ENCODE measurements at places on chromosomes 1 and 21. TPM values are rescaled to one million over a fixed set of nuclear protein-coding genes. Genes with fewer than 3 reads are reported as not detected.

DYNLT5 gene
- not detected for total RNA-seq

DNA sequence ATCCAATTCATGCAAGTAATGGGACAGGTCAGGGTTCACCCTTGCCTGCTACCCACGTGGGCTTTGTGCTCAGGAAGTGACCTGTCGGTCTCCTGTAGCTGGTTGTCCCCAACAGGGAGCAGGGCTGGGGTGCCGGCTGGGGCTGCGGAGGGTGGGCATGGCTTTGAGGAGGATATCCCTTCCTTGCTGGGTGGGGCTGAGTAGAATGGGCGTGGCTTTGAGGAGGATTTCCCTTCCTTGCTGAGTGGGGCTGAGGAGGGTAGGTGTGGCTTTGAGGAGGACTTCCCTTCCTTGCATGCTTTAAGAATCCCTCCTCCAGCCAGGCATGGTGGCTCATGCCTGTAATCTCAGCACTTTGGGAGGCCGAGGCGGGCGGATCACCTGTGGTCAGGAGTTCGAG is 151.3 kb downstream of the CLIC6 start:
- DNase-seq: no peak

DNA sequence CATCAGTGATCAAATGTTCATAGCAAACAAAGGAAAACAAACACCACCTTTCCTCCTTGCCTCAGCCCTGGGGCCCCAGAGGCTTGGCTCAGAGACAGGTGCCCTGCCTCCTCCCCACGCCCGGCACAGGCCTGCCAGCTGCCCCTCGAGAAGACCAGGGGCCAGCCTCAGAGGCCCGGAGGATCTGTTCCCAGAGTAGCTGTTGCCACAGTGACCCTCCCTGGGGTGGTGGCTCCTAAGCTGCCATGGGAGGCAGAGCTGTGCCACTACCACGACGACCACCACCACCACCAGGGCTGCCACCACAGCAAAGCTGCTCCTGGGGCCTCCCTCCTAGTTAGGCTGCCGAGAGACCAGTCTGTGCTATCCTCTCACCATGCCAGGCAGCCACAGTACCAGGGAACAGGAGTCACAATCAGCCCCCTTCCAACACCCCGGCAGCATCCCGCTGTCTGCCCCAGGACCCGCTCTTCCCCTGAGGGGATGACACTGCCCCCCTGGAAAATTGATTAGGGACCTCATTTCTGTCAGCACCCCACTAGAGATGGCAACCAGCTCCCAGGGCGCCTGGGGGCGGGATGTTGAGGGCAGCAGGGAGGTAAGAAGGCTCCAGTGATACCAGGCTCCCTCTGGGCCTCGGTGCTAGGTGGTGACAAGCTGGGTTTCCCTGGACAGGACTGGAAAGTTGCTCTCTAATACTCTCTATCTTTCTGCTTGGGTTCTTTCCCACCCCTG is 30.5 kb downstream of the KCNC4 start:
- DNase-seq: no peak

- DNase-seq: no peak
Measured at GRCh38 chr1:84236256-84236655, 65.3 kb upstream of the SAMD13 start.

All from T-helper 17 cell (primary cell).